ENCODE measurements at places on chromosomes 16 and 17.

DNA sequence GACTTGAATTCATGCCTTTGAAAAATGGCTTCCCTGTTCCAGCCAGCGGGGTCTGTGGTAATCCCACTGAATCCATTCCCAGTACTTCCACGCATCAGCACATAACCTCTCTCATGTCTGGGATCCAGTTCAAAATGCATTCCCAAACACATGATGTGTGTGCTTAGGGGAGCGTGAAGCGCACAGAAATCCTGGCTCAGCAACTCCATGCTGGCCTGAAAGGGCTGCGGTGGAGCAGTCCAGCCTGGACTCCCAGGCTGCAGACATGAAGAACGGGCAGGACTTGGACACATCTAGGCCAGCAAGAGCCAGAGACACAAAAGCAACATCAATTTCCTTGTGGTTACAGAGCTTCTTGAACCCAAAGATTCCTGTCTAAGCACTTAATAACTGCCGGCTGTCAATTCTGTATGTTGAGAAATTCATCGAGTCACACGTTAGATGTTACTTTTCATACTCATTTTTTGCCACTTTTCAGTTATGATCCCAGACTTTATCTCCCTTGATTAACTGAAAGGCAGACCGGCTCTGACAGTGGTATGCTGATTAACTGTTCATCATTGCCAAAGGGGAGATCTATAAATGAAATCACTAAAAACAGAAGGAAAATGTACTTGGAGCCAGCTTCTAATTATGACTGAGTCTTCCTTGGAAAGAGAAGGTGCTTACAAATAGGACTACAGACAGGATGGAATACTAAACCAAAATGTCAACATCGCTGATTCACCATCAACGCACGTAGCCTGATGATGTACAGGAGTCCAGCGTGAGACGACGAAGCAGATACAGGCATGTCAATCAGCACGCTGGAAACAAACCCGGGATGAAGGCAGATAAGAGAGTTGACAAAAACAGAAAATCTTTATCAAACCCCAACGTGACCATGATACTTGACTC is 23.0 kb downstream of the NSMCE1 start:
- no peak for DNase-seq
- peaks cover 12% of the 10 kb centered on the region for H3K4me1 ChIP-seq
- H3K4me3 ChIP-seq: no peak overlapping the region
- peaks cover 8% of the 10 kb centered on the region for H3K36me3 ChIP-seq

DNA sequence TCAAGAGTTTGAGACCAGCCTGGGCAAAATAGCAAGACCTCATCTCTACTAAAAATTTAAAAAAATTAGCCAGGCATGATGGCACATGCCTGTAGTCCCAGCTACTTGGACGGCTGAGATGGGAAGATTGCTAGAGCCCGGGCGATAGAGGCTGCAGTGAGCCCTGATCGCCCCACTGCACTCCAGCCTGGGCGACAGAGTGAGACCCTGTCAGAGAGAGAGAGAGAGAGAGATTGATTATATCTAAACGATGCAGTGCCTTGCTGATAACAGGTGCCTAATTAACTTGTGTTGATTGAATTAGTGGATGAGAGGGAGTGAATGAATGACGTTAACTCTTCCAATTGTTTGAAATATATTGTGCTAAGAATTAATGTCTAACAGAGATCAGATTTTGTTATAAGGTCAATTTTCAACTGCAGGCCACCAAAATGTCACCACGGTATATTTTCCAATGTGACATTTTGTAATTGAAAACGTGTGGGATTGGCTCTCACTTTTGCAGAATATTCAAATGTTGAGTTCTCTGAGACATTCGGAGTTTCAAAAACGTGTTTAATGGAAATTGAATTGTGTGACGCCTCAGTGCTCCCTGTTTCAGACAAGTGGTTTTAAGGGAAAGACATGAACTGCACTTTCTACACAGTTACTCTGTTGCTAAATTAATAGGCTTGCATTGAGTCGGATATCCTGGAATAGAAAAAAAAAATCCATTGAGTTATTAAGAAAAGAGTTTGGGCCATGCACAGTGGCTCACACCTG is 53.6 kb downstream of the ABAT start:
- no peaks in the 10 kb centered on the region for H3K27me3 ChIP-seq
- no peak overlapping the region for H3K4me3 ChIP-seq
- DNase-seq: no peak
- H3K27ac ChIP-seq: no peak overlapping the region
- H3K4me1 ChIP-seq: no peaks in the 10 kb centered on the region

DNA sequence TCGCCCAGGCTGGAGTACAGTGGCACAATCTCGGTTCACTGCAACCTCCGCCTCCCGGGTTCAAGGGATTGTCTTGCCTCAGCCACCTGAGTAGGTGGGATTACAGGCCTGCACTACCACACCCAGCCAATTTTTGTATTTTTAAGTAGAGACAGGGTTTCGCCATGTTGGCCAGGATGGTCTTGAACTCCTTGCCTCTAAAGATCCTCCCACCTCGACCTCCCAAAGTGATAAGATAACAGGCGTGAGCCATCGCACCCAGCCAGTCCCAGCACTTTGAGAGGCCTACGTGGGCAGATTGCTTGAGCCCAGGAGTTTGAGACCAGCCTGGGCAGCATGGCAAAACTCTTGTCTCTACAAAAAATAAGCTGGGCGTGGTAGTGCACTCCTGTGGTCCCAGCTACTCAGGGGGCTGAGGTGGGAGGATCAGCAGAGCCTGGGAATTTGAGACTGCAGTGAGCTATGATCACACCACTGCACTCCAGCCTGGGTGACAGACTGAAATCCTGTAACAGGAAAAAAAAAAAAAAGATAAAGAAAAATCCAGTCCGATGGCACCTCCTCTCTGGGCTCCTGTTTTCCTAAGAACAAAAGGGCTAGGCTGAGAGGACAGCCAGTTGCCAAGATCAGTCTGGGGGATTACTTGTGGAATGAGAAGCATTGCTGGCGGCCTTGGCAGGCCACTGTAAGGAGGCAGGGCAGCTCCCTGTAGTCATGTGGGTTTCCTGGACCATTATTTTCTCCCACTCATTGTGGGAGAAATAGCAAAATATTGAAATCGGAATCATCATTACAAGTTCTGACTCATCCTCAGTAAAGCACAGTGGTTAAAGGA is 3.0 kb upstream of the PIPOX start:
- H3K27me3 ChIP-seq: peaks cover 37% of the 10 kb centered on the region
- no peak overlapping the region for H3K27ac ChIP-seq
- H3K36me3 ChIP-seq: no peaks in the 10 kb centered on the region
- DNase-seq: no peak
- H3K4me3 ChIP-seq: no peak overlapping the region
- peaks cover 7% of the 10 kb centered on the region for H3K4me1 ChIP-seq

- no peaks in the 10 kb centered on the region for H3K27me3 ChIP-seq
- peaks cover 2% of the 10 kb centered on the region for H3K4me1 ChIP-seq
- no peak overlapping the region for H3K27ac ChIP-seq
- H3K36me3 ChIP-seq: no peaks in the 10 kb centered on the region
- DNase-seq: no peak
These were observed 51.6 kb downstream of the NUP93 start for GRCh38 chr16:56781528-56781961.

- no peak overlapping the region for H3K4me3 ChIP-seq
- H3K4me1 ChIP-seq: peaks cover 10% of the 10 kb centered on the region
- peaks cover 31% of the 10 kb centered on the region for H3K36me3 ChIP-seq
- H3K27ac ChIP-seq: no peak overlapping the region
- no peaks in the 10 kb centered on the region for H3K27me3 ChIP-seq
- DNase-seq: no peak
These were observed 2.8 kb downstream of the HAGH start for GRCh38 chr16:1823821-1824220.

- no peak for DNase-seq
- no peaks in the 10 kb centered on the region for H3K27me3 ChIP-seq
- H3K4me3 ChIP-seq: no peak overlapping the region
- H3K4me1 ChIP-seq: no peaks in the 10 kb centered on the region
- H3K36me3 ChIP-seq: no peaks in the 10 kb centered on the region
These were observed 14.7 kb downstream of the ALOX15 start for GRCh38 chr17:4626734-4627256.

- H3K4me3 ChIP-seq: no peak overlapping the region
- peaks cover 12% of the 10 kb centered on the region for H3K36me3 ChIP-seq
- H3K27ac ChIP-seq: no peak overlapping the region
- H3K27me3 ChIP-seq: no peaks in the 10 kb centered on the region
- H3K4me1 ChIP-seq: no peaks in the 10 kb centered on the region
These were observed 63.2 kb upstream of the TRAP1 start for GRCh38 chr16:3780570-3780969.

DNA sequence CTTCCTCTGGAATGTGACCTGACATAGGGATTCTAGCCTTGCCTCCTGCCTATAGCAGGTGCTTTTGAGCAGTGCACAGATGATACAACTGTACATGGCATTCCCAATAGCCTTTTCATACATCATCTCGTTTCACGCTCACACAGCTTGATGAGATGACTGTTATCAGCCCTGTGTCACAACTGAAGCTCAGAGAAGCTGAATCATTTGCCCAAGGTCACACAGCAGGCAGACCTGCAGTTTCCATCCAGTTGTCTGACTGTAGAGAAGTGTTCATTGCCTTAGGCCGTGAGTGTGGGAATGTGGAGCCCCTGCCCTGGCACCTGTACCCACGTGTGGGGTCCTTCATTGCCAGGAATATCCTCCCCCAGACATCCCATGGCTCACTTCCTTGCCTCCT is 20.1 kb downstream of the WFDC1 start:
- H3K27ac ChIP-seq: no peak overlapping the region
- no peak overlapping the region for H3K4me3 ChIP-seq
- no peaks in the 10 kb centered on the region for H3K36me3 ChIP-seq
- DNase-seq: no peak
- H3K4me1 ChIP-seq: no peaks in the 10 kb centered on the region

GRCh38 chr16:21060027-21060510 is 90.6 kb downstream of the DNAH3 start:
- no peaks in the 10 kb centered on the region for H3K36me3 ChIP-seq
- no peaks in the 10 kb centered on the region for H3K4me1 ChIP-seq
- no peak overlapping the region for H3K4me3 ChIP-seq
- DNase-seq: no peak
- H3K27me3 ChIP-seq: peaks cover 9% of the 10 kb centered on the region

- H3K36me3 ChIP-seq: no peaks in the 10 kb centered on the region
- H3K4me3 ChIP-seq: no peak overlapping the region
- no peak overlapping the region for H3K27ac ChIP-seq
- H3K27me3 ChIP-seq: no peaks in the 10 kb centered on the region
These were observed 420.1 kb downstream of the CDH8 start for GRCh38 chr16:61616088-61616487.

DNA sequence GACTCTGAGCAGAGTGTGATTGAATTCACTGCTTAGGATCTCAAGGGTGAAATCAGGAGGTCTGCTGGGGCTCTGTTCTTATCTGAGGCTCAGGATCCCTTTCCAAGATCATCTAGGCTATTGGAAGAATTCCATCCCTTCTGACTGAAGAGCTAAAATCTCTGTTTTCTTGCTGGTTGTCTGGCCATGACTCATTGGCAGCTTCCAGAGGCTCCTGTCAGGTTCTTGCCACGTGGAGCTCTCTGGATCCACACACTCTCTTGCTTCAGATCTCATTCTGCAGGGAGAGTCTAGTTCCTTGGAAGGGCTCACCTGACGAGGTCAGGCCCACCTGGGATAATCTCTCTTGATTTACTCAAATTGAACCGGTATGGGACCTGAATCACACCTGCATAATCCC is 930.7 kb downstream of the CDH8 start:
- H3K27me3 ChIP-seq: no peaks in the 10 kb centered on the region
- H3K27ac ChIP-seq: no peak overlapping the region
- H3K4me3 ChIP-seq: no peak overlapping the region
- H3K4me1 ChIP-seq: no peaks in the 10 kb centered on the region

DNA sequence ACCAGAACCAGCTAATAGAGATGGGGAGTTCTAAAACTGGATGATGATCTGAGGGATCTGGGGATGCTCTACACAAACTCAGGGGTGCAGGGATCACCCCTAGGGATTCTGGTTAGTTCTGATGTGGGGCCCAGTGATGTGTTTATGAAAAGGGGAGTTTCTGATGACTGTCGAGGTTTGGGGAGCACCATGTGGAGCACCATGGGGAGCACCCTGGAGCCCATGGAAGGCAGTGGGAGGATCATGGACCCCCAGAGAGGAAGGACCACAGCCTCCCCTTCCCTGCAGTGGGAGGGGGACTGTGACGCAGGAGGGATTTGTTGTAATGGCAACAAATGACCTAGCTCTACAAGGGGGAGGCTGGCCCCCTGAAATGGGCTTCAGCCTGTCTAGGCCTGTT is 18.4 kb downstream of the PIMREG start:
- no peaks in the 10 kb centered on the region for H3K4me1 ChIP-seq
- H3K27me3 ChIP-seq: no peaks in the 10 kb centered on the region
- H3K27ac ChIP-seq: no peak overlapping the region
- H3K4me3 ChIP-seq: no peak overlapping the region
- DNase-seq: no peak

GRCh38 chr16:55565086-55565485 is 1.4 kb upstream of the CAPNS2 start:
- no peak overlapping the region for H3K27ac ChIP-seq
- H3K27me3 ChIP-seq: peaks cover 2% of the 10 kb centered on the region
- no peaks in the 10 kb centered on the region for H3K36me3 ChIP-seq
- H3K4me3 ChIP-seq: no peak overlapping the region

DNA sequence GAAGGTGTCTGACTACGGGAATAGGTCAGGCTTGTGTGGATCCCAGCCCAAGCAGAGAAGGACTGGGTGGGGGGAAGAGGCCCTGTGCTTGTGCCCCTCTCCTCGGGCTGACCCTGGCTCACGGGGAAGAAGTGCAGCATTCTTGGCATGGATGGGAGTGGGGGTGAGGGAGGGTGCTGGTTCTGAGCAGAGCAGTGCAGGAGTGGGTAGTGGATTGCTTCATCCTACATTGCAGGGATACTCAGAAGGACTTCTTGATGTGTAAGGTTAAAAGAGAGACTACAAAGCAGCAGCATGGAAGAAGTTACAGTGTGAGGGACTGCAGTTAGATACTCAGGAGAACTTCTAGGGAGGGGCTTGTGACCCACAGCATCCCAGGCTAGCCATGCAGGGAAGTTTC is 2.1 kb downstream of the ARHGAP23 start:
- H3K36me3 ChIP-seq: no peaks in the 10 kb centered on the region
- peaks cover 28% of the 10 kb centered on the region for H3K27me3 ChIP-seq
- no peak for DNase-seq
- peaks cover 19% of the 10 kb centered on the region for H3K4me1 ChIP-seq
- H3K4me3 ChIP-seq: no peak overlapping the region
- H3K27ac ChIP-seq: no peak overlapping the region

All from T-cell (primary cell).